ENCODE measurements at places on chromosomes 16 and 17. TPM values are rescaled to one million over a fixed set of nuclear protein-coding genes. Genes with fewer than 3 reads are reported as not detected.

The CTRB2 gene
- not detected for polyA plus RNA-seq

The SLC16A5 gene
- polyA plus RNA-seq, result 27.0 TPM

The LLGL2 gene
- 7.6 TPM for polyA plus RNA-seq

- H3K4me1 ChIP-seq, result no peaks in the 10 kb centered on the region
- no peaks in the 10 kb centered on the region for H3K27me3 ChIP-seq
- no peak overlapping the region for H3K4me3 ChIP-seq
- DNase-seq, result no peak
These were observed 162.5 kb downstream of the SLC39A11 start for GRCh38 chr17:72930031-72930430.

All from CD14-positive monocyte (primary cell).